ENCODE measurements at places on chromosomes 11 and 22. TPM values are rescaled to one million over a fixed set of nuclear protein-coding genes. Genes with fewer than 3 reads are reported as not detected.

GRCh38 chr22:39490966-39491680 is 11.0 kb upstream of the MIEF1 start:
- DNase-seq, result no peak

DNA sequence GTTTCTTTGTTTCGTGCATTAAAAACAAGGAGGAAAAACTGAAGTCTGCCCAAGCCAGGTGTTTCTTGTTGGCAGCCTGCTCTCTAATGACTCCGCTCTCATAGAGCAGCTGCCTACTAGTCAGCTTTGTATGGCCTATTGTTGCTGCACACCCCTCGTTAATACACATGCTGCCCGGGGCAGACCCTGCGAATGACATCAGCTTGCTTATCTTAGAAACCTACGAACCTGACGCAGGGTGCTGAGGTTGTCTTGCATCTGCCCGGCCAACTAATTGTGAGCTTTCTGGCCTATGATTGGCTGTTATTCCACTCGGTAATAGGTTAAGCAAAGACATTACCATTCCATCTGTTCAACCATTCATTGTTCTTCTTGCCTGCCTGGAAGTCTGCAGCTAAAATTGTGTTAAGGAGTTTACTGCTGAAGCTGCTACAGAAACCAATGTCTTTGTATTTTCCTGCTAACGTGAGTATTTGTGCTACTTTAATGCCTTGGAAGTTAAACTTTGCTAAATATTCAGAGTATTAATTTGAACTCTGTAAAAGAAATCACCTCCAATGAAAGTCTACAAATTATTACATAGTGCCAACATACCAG is 37.5 kb downstream of the ZC3H12C start:
- DNase-seq, result peak; percentile 65

DNA sequence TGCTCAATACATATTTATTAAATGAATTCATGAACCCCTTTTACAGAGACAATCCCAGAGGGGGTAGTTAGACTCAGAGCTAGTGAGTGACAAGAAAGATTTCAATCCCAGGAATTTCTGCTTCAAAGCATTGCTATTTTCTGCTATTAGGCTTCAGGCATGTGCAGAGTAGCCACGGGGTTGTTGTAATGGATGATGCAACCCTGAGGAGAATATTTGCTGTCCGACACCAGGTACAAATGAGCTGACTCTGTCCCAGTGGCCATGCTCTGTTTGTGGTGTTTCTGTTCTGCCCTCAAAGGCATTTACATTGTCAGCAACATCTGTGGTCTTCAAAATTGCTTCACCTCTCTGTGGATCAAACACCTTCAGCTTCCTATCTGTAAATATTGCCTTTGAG is 102.6 kb downstream of the CSNK2A3 start:
- DNase-seq, result no peak

DNA sequence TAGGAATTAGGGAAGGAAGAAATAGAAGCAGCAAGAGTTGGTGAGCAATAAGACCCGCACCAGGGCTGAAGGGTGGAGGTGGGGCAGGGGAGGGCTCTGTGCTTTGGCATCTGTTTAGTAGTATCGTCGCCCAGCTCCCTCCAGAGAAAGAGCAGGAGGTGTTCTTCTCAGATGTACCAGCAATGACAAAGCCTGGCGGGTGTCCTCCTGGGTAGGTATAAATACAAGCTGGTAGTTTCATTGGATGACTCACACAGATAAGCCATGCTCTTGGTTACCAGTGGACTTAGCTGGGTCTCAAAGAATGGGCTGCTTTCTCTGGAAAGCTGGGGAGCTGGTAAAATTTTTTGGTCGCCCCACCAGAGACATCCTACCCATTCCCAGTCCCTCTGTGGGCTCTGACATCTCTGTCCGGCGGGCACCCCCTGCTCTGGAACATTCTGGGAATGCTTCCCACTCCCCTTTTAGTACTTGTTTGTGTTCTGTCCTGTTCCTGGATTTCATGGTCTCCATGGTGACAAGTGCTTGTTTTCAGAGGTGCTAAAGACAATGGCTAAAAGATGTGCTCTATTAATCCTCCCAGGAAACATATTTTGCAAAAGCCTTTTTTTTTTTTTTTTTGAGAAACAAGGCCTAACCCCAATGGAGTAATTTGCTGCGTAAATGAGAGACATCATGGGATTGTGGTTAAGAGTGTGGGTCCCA is 15.4 kb upstream of the TUBA8 start:
- no peak for DNase-seq

DNA sequence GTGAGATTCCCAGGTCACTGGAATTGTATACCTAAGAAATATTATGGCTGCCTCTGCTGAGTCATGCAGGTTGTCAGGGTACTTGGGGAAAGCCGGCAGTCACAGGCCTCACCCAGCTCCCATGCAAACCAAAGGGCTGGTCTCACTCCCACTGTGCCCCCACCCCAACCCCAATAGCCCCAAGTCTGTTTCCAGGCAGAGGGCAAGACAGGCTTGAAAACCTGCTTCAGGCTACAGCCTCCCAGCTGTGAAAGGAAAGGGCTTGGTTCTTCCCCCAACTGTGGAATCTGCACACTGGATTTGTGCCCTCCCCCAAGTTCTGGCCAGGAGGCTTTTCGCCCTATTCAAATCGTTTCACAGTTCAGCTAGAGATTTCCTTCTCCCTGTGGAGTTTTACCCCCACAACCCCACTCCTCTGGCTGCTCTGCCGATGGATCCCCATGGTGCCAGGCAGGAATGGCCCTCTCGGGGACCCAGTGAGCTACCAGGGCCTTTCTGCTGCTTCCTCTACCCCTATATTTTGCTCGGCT is 37.0 kb upstream of the ABTB2 start:
- DNase-seq, result no peak

DNA sequence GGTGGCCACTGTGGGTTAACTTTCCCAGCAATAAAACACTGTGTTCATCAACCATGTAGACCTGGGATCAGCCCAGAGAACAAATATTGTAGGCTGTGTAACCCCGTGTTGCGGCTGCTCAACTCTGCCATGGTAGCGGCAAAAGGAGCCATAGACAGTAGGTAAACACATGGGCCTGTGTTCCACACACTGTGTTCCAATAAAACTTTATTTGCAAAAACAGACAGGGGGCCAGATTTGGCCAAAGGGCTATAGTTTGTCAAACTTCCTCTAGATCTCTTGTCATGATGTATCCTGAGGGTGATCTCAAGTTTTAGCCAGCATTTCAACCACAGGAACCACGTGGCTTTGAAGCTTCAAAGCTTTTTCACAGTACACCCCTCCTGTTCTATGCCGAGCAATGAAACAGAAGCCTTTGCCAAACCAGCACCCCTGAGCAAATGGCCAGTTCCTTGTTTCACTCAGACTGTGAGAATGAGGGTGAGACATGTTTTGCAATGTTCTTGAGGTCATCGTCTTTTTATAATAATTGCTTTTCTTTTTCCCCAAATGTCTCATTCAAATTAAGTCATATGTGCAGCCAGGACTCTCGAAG is 49.9 kb upstream of the FADD start:
- no peak for DNase-seq

GRCh38 chr22:22460635-22461034 is 47.9 kb downstream of the ZNF280B start:
- no peak for DNase-seq

DNA sequence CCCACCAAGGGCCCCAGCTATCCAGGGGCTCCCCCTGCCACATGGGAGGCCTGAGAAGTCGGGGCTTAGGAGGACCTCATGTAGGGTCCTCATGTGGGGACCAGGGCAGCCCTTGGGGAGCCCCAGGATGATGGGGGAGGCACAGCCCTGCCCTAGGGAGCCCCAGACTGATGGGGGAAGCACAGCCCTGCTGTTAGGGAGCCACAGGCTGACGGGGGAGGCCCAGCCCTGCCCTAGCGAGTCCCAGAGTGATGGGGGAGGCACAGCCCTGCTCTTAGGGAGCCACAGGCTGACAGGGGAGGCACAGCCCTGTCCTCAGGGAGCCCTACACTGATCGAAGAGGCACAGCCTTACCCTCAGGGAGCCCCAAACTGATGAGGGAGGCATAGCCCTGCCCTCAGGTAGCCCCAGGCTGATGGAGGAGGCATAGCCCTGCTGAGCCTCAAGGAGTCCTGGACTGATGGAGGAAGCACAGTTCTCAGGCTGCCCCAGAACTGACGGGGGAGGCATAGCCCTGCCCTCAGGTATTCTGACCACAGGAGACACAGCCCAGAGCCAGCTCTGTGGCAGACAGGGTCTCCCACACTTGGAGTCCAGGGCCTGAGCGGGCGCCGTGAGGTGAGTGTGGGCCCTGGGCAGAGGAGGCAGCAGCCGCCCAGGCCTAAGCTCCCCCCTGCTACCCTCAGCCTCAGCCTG is 10.8 kb downstream of the PRR33 start:
- DNase-seq, result no peak

CYTH4 gene
- 5.4 TPM for polyA plus RNA-seq

DNA sequence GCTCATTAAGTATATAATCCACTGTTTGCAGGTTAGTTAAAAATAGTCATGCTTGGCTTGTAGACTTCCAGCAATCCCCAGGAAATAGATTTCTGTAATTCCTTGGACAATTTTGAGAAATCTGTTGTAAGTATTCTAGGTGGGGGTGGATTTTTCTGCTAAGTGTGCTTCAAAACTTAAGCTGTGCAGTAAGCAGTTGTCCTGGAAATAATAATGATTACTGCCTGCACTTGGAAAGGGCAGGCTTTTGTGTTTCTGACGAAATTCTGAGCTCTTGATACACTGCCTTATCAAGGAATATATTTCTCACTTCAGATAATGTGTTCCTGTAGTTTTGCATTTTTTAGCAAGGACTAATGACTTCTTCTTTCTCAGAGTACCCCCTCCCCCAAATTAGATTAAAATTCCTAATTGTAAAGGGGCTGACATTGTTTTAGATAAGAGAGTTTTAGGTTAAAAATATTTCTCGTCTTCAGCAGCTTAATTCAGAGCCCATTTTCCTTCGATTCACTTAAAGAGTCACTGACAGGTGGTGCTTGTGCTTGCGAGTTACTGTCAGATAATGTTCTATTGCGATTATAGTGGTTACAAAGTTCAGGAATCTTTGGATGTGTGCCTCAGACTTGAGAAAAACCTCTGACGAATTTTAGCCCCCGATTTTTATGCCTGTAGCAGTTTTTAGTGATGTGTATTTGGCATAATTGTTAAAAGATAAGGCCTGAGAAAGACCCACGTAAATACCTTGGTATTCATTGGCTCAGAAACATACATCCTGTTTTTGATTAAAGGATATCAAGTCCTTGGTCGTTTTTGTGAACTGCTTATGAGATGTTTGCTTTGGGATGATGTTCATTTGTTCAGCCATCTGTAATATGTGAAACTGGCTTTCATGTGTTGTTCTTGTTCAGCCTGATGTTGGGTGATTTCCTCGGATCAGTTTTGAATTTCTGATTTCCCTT is 120.5 kb downstream of the HIPK3 start:
- DNase-seq, result peak; percentile 45

ACCSL gene
- not detected for polyA plus RNA-seq

Measured in small intestine (tissue), 16 donors.